ENCODE measurements at places on chromosomes 7 and 10.

- no peak for DNase-seq
Measured at GRCh38 chr10:91201213-91201996, 19.1 kb upstream of the PCGF5 start.

- no peak for DNase-seq
Measured at GRCh38 chr7:6172910-6173295, 99.5 kb downstream of the CYTH3 start.

- DNase-seq = no peak
Measured at GRCh38 chr10:93745408-93746065, 12.2 kb upstream of the LGI1 start.

DNA sequence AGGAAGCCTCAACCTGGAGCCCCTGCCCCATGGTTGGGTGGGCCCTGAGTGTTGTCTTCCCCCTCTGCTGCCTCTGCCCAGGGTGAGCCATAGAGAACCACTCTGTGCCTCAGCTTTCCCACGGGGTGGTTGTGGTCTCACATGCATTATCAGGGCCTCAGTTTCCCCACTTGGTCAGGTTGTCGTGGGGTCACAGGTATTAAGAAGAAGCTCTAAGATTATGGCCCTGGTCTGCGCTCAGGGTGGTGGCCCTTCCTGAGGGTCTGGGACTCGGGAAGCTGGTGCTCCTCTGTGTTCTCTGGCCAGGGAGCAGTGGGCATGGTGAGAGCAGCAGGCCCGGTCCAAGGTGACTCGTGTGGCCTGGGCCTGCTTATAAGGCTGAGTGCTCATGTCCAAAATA is 17.8 kb downstream of the LRRC27 start:
- no peak for DNase-seq

DNA sequence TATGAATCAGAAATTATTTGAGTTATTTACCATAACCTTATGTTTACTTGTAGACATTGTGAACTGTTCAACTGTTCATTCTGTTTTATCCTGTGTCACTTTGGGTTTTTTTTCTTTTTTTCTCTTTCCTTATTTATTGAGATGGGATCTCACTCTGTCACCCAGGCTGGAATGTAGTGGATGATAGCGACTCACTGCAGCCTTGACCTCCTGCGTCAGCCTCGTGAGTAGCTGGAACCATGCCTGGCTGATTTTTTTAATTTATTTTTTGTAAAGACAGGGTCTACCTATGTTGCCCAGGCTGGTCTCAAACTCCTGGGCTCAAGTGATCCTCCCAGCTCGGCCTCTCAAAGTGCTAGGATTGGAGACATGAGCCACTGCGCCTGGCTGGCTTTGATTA is 97.1 kb downstream of the CSTF2T start:
- no peak for DNase-seq
